ENCODE measurements at places on chromosomes 11 and 22.

DNA sequence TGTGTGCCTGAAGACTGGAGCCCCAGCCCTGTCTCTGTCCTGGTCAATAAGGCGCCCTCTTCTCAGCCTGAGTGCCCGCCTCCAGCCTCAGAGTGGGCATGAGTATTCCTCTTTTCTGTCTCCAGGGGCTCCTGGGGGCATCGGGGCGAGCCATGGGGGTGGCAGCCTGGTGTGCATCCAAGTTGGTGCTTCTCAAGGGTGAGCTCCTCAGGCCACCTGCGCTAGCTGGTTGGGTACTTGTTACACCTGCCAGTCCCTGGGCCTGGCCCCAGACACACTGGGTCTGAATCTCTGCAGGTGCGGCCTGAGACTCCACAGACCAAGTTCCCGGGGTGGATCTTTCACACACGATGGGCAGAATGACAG, 168.6 kb upstream of the B3GAT1 start:
- DNase-seq, result no peak

- no peak for DNase-seq
Observed at GRCh38 chr11:118607401-118608359, at the start of gene PHLDB1. PHLDB1 (plus strand) TSS chr11:118607615; CDS start chr11:118613837, 6,222 bp downstream.

GRCh38 chr11:45736424-45736823, 68.5 kb upstream of the SLC35C1 start:
- no peak for DNase-seq

- no peak for DNase-seq
Observed at GRCh38 chr11:132957881-132958280, 574.4 kb downstream of the OPCML start.

DNA sequence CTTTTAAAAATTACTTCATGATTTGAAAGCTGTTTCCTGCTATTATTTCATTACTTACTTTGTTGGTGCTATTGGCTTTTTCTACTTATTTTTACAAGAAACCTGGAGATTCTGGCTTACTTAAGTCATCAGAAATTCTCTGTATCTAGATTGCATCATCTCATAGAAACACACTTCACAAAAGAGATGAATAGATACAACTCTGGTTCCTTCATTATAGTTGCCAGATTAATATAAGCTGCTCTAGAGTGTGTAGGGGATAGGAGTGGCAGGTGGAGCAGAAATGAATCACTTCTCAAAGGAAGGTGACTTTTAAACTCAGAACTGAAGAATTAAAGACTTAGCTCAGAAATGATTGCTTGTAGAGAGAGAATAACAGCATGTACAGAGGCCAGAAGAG, 20.0 kb downstream of the CYP2R1 start:
- no peak for DNase-seq

GRCh38 chr11:20278727-20279126, 84.8 kb upstream of the HTATIP2 start:
- DNase-seq, result no peak

DNA sequence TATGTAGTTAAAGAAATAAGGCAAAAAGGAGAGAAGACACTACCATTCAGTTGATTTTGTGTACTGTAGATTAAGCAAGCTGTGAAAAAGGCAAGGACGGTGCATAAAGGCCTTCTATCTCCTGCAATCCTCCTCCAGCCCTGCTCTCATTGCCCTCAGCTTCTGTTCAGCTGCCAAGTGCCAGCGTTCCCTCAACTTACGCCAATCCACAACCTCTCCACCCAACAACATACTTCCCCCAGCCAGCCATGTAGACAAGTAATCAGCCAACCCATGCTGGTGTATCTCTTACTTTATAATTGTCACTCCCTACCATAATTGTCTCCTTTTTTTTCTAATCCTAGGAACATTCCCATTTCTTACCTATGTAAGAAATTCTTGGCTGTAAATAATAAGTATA, 30.1 kb upstream of the ANO5 start:
- DNase-seq, result no peak

DNA sequence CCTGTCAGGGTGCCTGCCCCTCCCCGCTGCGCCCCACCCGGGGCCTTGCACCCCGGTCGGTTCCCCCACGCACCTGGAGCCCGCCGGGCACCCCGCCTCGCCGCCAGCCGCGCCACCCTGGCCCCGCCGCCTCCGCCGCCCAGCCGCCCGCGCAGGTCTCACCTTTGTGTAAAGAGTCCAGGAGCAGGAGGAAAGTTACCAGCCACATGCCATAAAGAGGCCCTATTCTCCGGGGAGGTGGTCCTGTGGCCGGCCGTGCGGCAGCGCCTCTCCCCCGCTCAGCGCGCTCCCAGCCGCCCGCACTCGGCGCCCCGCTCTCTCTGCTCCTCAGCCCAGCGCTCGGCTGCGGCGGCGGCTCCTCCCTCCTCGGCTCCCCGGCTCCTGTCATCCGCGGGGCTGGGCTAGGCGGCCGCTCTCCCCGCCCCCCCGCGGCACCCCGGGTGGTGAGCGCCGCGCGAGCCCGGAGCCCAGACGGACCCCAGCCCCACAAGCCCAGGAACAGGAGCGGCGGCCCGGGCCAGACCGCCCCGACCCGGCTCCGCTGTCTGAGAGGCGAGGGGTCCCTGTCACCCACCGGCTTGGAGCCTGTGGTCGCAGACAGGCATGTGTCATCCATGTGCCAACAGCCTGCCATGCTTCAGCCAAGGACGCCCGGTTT, at the start of gene DSCAML1:
TSS of gene DSCAML1 (minus strand) at position 345 of the 658 bp plus-strand sequence. CDS start at position 208, 137 bp downstream.
- no peak for DNase-seq

- DNase-seq, result no peak
Observed at GRCh38 chr11:47631473-47631872, 10.9 kb downstream of the MTCH2 start.

- no peak for DNase-seq
Observed at GRCh38 chr11:767238-767637, 10.0 kb downstream of the GATD1 start.

GRCh38 chr22:27534720-27535125, 266.8 kb downstream of the MN1 start:
- no peak for DNase-seq

GRCh38 chr11:113103932-113104690, 142.9 kb downstream of the NCAM1 start:
- no peak for DNase-seq

DNA sequence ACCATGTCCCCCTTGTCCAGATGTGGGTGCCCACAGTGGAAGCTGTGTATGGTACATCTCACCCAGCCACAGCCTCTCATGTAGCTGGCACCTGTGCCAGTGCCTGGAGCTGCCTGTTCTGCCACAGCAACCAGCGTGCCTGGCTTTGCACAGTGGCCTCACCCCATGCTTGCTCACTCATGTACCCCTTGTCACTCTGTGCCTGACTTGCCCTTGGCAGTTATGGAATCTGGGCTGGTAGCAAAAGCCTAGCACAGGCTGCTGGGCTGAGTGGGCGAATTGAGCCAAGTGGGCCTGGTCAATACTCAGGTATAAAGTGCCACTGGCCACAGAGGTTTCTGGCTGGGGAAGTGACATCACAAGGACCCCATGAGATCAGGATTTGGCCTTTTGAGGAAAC, 264.2 kb downstream of the INSC start:
- no peak for DNase-seq

- DNase-seq, result no peak
Observed at GRCh38 chr11:13338427-13339069, 61.0 kb downstream of the BMAL1 start.

GRCh38 chr22:17705546-17705945, 67.0 kb downstream of the BCL2L13 start:
- DNase-seq, result no peak

- DNase-seq, result no peak
Observed at GRCh38 chr11:36258730-36259360, 30.4 kb downstream of the COMMD9 start.

- no peak for DNase-seq
Observed at GRCh38 chr11:128483211-128483788, 104.1 kb downstream of the ETS1 start.

GRCh38 chr11:44928816-44929215, 21.9 kb downstream of the TP53I11 start:
- DNase-seq, result no peak

GRCh38 chr11:95568281-95568680, 221.3 kb downstream of the FAM76B start:
- DNase-seq, result no peak

- DNase-seq, result no peak
Observed at GRCh38 chr11:113896156-113896879, 8.3 kb upstream of the HTR3B start.

GRCh38 chr11:5521540-5521939, 5.0 kb upstream of the UBQLNL start:
- no peak for DNase-seq

GRCh38 chr11:71372693-71373657, 75.2 kb downstream of the DHCR7 start:
- DNase-seq, result no peak

DNA sequence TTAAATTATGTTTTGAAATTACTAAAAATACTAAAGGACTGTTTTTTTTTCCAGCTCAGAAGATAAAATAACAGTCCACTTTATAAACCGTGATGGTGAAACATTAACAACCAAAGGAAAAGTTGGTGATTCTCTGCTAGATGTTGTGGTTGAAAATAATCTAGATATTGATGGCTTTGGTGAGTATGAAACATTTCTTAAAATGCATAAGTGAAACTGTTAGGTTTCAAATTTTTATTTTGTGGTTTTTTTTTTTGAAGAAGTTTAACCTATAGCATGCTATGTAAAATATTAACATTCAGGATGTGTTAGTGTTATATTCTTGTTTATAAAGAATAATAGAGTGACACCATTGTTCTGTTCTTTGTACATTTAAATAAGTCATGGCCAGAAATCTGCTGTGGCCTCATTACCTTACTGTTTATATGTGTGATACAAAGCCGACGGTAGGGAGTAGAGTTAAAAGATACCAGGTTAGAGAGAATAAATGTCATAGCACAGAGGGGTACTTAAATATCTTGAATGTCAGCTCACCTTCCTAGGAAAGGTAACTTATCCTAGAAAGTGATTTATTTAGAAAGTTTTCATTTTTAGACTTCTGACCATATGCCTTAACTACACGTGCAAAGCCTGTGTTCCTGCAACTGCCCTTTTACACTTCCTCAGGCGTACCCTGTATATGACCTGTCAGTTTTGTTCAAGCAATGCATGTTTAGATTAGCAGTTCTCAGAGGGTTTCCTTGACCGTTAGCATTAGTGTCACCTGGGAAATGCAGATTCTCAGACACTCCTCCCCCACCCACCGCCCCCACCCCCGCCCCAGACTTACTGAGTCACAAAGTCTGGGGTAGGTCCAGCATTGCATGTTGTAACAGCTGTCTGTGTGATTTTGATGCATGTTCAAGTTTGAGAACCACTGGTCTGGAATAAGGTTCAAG, 6.3 kb downstream of the FDX1 start:
- no peak for DNase-seq

DNA sequence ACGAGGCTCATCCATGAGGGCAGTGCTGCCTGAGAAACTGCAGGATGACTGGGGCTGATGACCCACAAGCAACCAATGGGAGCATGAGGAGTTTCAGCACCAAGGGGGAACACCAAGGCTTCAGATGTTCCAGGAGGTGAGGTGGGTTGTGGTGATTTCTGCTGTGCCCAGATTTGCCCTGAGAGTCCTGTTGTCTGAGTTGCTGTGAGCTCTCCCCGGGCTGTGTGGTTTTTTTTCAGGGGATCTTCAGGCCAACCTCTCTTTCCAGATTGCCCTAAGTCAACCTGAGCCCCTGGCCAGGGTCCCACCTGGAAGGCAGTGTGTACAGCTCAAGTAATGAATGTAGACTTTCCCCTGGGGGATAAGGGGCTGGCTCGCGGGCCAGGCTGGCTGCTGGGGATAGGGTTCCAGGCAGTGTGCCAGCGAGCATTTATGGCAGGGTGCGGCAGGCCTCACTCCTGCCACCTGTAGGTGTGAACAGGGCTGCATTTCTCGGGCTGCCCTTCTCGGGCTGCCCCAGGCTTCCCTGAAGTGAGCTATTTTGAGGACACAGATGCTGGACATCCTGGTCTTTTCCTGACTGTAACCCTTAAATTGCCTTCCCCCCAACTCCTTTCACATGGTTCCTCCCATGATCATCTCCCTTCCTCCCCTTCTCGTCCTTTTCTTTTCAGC, 9.8 kb downstream of the SLC22A6 start:
- no peak for DNase-seq

DNA sequence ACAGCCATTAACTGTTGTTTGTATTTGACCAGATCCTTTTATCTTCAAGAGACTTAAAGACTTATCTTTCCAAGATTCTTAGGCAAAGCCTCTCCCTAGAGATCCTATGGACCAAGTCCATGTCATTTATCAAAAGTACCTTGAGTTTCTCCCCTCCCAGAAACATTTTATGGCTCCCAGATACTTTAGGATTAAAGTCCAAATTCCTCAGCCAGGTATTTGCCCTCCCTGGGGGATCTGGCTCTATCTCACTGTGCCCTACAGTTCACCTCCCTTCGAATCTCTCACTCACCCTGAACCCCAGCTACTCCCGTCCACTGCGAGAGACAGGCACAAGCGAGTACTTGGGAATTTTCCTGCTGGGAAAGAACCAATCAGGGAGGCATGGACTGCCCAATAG, 11.9 kb downstream of the MS4A8 start:
- DNase-seq, result no peak

GRCh38 chr11:71486320-71486719, 33.3 kb downstream of the NADSYN1 start:
- no peak for DNase-seq

DNA sequence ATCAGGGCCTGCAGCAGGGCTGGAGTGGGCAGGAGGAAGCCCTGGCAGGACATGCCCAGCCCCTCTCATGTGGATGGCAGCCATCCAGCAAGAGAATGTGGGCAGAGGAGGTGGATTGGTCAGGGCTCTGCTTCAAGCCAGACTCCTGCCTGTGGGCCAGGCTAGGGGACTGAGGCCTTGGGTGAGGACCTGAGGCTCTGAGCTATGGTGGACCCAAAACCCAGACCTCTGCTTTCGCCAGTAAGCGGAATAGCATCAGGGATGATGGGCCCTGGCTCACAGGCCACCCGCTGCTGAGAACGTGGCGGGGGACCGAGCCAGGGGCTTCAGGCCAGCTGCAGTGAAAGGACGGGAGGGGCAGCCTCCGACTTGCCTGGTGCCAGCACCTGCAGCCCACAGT, 57.4 kb downstream of the LINC01488 start:
- no peak for DNase-seq

DNA sequence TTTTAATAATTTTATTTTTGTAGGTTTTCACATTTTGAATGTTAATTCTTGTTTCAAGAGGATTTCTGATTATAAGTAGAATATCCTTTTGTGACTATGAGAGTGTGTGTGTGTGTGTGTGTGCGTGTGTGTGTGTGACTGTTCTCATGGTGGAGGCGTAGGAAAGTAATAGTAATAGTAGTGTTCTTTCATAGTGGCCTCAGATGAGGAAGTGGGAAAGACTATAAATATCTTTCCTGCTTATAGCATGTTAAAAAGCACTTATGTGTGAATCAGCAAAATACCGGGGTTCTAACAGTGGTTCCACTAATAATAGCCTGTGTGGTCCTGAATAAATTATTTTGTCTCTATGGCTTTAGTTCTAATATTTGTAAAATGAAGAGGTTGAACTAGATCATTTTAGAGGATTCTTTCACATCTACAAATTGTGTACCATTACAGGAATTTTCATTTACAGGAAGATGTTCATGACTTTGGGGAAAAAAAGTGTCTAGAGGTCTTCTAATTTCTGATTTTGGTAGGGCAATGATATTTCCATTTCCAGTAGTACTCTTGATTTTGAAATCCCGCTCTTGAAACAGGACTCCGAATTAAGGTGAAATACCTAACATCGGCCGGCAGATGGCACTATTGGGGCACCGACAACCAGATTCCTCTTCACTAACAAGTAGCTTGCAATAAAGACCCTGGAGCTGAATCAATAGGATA, 29.9 kb upstream of the OR10G7 start:
- peak; percentile 38 for DNase-seq

GRCh38 chr11:17412488-17413180, 24.2 kb upstream of the KCNJ11 start:
- DNase-seq, result no peak
